ENCODE measurements at places on chromosomes 11 and 22.

GRCh38 chr22:48778308-48779195 is 1049.1 kb downstream of the BRD1 start:
- DNase-seq, result no peak

DNA sequence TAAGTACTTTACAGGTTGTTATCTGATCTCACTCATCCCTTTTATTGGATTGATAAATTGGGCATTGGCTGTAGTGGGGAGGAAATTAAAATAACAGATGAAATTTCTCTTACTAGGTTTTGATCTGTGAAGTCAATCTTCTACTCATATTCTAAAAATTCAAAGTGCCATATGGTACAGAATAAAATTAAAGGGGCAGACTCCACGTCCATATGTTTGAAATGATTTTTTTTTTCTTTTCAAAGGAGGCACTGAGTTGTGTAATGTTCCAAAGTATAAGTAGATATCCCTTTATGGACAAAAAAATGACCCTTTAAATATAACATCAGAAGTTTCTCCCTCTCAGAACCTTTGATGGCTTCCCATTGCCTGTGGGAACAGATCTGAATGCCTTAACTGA is 207.4 kb downstream of the DBX1 start:
- DNase-seq, result no peak

- peak; percentile 20 for DNase-seq
Measured at GRCh38 chr22:36585841-36586240, 56.9 kb upstream of the EIF3D start.

GRCh38 chr11:132519241-132519815 is 1013.0 kb downstream of the OPCML start:
- no peak for DNase-seq

GRCh38 chr11:86374586-86374985 is at the start of gene CCDC81:
CCDC81 (plus strand) TSS chr11:86374887; CDS start chr11:86375164, 277 bp downstream.
- no peak for DNase-seq

- no peak for DNase-seq
Measured at GRCh38 chr22:38793317-38793716, 626 bp downstream of the DNAL4 start.

GRCh38 chr11:65776710-65777141 is 4.0 kb downstream of the AP5B1 start:
- no peak for DNase-seq

DNA sequence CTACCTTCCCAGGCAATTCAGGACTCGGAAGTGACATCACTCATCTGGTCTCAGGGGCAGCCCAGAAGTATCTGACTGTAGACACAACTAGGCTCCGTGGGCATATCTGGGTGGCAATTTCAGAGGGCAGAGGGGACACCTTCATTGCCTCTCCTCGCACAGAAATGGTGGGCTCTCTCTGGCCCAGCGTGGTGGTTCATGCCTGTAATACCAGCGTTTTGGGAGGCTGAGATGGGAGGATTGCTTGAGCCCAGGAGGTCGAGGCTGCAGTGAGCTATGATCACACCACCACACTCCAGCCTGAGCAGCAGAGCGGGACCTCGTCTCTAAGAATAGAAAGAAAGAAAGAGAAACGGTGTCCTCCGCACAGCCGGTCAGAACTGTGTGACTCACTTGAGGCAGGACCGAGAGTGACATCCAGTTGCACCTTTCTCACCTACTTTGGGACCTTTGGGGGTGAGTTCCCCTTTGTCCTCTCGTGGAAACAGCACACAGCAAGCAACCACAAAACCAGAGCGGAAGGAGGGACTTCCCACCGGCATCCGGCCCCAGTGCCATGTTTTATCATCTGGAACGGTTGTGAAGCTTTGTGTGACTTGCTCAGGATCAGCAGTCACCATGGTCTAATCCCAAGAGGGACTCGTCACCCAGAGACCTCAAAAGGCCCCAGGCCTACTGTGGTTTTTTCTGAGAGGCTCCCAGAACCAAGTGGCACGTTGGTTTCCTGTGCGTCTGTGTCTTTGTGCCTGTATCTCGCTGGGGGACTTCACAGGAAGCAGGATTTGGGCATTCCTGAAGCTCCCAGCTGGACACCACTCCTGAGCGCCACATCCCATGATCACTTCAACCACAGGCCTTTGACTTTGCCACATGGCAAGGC is 38.4 kb upstream of the EMID1 start:
- DNase-seq, result no peak

GRCh38 chr11:9982796-9983579 is 311.0 kb downstream of the SBF2 start:
- DNase-seq, result no peak

GRCh38 chr22:28394513-28395110 is 285.0 kb downstream of the TTC28 start:
- DNase-seq, result no peak

GRCh38 chr22:23036684-23037428 is 33.5 kb upstream of the GNAZ start:
- DNase-seq, result peak; percentile 15

- DNase-seq, result no peak
Measured at GRCh38 chr22:46192210-46192993, 42.1 kb downstream of the PPARA start.

- DNase-seq, result no peak
Measured at GRCh38 chr11:128757886-128758612, 64.2 kb downstream of the FLI1 start.

DNA sequence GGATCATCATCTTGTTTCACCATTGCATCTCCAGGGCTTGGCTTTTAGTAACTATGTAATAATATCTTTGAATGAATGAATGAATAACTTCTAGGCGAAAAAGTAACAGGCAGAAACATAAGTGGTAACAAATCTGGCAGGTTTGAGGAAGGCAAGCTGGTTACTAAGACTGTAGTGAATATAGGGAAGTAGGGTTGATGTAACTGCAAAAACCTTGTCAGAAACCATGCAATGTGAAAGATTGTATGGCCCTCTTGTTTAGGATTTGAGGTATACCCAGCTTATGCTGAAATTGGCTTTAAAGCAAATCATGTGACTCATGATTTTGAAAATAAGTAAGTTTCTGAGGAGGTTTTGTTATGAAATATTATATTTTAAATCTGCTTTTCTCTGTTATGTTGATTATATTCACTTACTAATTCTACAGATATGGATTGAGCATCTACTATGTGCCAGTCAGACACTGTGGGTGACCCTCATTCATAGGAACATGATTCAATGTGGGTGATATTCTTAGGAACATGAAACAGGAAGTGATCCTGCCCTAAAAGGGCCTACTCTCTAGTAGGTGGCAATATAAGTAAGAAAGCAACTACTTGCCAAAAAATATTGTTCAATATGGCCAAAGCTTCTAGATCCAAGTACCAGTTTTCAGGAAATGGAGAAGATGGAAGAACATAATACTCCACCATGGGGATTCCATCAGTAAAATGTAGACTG is 115.5 kb upstream of the CCDC90B start:
- no peak for DNase-seq

- DNase-seq, result no peak
Measured at GRCh38 chr11:69463181-69463994, 18.1 kb upstream of the LINC01488 start.

DNA sequence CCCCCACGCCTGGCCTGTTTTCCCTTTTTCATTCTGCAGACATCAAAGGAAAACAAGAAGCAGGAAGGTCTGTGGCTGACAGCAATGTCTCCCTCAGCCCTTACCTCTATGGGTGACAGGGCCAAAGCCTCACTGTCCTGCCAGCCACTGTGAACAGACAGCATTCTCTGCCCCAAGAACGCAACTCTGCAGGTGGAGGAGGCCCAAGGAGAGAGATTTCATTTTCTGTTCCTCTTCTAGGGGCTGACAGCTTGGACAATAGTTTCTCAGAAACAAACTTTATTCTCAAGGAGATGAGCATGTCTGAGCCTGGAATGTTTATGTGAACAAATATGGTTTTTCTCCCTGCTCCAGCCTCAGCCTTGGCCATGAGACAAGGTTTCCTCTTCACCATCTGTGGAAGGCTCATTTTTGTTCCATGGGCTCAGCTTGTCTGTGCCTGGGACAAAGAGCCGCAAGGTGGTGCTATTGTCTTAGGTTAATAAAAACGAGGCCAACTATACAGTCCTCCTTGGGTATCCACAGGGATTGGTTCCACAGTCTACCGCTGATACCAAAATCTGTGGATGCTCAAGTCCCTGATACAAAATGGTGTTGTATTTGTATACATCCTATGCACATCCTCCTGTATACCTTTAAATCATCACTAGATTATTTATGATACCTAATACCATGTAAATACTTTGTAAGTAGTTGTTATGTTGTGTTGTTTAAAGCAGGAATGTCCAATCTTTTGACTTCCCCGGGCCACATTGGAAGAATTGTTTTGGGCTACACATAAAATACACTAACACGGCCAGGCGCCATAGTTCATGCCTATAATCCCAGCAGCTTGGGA is 5.8 kb downstream of the PIWIL3 start:
- DNase-seq, result peak; percentile 35

- no peak for DNase-seq
Measured at GRCh38 chr22:40534379-40535188, 101.9 kb downstream of the MRTFA start.

DNA sequence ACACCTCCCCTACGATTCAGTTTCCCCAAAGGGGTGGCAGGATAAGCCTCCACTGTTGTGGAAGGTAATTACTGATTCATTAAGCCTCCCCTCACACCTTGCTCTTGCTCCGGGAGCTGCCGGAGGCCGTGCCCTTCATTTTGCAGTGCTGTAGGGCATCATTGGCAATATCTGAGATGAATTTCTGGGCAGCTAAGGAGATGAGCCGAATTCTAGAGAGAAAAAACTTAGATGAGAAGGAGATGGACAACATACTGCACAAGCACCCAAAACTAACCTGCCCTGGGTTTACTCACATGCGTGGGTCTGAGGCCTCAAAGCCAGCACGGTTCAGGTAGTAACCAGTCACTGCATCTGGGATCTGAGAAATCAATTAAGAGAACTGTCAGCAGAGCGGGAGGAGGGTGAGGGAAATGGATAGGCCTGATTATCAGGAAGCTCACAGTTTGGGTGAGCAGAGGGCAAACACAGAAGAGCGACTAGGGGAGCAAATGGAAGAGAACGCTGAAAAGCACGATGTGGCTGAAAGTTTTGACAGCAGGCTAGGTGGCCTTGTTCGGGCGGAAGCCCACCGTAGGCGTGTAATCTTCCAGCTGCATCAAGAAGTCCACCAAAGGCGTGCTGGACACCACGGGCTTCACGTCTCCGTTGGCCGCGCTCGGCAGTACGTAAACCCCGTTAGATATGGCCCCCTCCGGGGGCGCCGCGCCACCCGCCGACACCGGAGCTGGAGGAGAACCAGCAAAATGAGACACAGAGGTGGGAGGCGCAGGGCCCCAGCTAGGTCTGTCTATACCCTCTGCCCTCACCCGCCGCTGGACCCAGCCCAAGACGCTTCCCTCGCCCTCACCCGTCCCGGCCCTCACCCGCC is 689 bp downstream of the TAF10 start:
- no peak for DNase-seq

- no peak for DNase-seq
Measured at GRCh38 chr11:71145988-71146824, 106.2 kb downstream of the SHANK2 start.

GRCh38 chr22:47064416-47064815 is 302.0 kb downstream of the TBC1D22A start:
- no peak for DNase-seq

DNA sequence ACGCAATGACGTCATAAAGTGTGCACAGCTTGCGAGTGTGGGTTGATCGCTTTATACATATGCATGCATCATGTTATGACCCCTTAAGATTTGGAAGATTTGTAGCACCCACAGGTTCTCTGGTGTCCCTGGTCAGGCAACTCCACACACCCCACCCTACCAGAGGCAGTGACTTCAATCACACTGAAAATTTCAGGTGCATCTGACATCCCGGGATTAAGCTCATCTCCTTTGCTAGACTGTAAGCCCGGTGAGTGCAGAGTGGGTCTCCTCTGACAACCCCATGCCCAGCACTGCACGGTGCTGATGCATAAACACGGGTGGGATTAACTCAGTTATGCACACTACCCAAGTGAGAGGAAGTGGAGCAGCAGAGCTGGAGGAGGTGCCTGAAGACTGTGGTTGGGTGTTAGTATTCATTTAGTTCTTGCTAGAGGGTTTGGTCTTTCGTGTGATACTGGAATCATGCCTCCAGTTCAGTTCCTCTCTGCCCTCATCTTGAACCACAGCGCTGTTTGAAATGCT is 6.5 kb downstream of the ARSA start:
- no peak for DNase-seq

DNA sequence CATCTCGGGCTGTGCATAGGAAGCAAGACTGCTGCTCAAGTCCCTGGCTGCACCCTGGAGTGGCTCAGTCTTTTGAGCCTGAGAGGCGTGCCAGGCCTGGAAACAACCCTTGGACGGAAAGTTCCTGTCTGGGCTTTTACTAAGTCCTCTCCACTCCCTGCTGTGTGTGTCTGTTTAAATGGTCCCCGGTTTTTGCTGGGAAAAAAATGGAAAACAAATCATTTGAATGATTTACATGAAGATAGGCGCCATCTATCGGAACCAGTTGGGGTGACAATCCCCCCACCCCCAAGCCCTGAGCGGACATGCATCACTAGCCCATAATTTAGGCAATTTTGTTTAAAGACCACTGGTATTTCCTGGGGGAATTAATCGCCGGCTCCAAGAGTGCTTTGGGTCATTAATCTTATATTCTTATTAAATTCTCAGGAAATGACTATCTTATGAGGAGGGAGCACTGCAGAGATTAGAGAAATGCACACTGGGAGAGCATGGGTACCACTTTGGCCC is 2.7 kb upstream of the GAB2 start:
- DNase-seq, result peak; percentile 83

DNA sequence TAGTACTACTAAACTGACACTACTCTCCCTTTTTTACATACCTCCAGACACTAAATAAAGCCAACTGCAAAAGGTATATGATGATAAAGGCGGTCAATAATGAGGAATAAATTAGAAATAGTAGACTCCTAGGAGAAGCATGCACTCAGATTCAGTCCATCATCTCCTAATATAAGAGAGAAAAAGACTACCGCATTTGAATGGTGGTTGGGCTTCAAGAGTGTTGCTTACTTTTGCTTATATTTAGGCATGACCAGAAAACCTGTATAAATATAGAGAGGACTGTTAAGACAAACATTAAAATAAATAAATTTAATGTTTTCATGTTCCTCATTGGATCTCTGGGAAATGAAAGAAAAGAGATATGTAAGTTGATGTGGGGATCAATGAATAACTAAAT is 1137.0 kb downstream of the FAM181B start:
- no peak for DNase-seq

DNA sequence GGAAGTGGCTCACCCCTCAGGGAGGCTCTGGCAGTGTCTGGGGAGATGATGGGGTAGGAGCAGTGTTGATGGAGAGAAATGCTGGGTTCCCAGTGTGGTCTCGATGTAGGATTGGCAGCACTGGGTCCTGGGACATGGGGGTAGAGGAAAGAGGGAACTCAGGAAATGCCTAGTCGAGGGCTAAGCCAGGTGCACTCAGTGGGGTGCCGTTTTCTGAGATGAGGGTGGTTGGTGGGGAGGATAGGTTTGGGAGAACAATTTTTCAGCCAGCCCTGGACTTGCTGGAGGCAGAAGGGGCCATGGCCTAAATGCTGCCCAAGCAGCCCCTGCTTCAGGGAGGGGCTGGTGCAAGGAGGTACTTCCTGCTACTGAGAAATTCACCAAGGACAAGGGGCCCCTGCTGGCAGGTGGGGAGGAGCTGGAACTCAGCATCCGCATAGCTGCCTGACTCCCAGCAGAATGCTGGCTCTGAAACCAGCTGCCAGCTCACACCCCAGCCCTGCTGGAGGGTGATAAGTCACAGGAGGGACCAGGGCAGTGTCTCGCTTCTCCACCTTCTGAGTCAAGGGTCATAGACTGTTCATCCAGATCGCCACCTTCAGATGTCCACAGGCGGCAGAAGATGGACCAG is 6.0 kb downstream of the CCDC157 start:
- DNase-seq, result peak; percentile 59
